ENCODE measurements at places on chromosomes 3 and 15. TPM values are rescaled to one million over a fixed set of nuclear protein-coding genes. Genes with fewer than 3 reads are reported as not detected.

Gene PYGO1
- polyA plus RNA-seq = 11.6 TPM

Gene CCR8
- not detected for polyA plus RNA-seq

Gene KCNMB3
- polyA plus RNA-seq = 4.0 TPM

Gene OXTR
- not detected for polyA plus RNA-seq

Gene MYL3
- 125 TPM for polyA plus RNA-seq

Gene TMCO5A
- polyA plus RNA-seq = not detected

Gene IQCF5
- polyA plus RNA-seq = not detected

Gene GOLGA6D
- 0.15 TPM for polyA plus RNA-seq

Gene FEZF2
- polyA plus RNA-seq = not detected

Gene DUOXA2
- not detected for polyA plus RNA-seq

Gene LTF
- 3.2 TPM for polyA plus RNA-seq

Gene SLC51B
- not detected for polyA plus RNA-seq

Gene ZNF80
- polyA plus RNA-seq = not detected

Gene TMEM158
- polyA plus RNA-seq = 0.98 TPM

Gene FGF12
- polyA plus RNA-seq = 4.5 TPM

Gene SLC22A13
- polyA plus RNA-seq = 0.13 TPM

Gene C3orf49
- 0.71 TPM for polyA plus RNA-seq

Gene HDAC11
- polyA plus RNA-seq = 16.8 TPM

Gene RTP1
- 0.17 TPM for polyA plus RNA-seq

Gene EOMES
- polyA plus RNA-seq = 1.2 TPM

Gene CFAP20DC
- polyA plus RNA-seq = 1.1 TPM

Gene DPPA2
- not detected for polyA plus RNA-seq

Gene FBXO45
- 12.3 TPM for polyA plus RNA-seq

Gene DNAH1
- 2.9 TPM for polyA plus RNA-seq

Gene DNAH12
- 0.61 TPM for polyA plus RNA-seq

Gene CAPN3
- 137 TPM for polyA plus RNA-seq

Gene ACAD11
- polyA plus RNA-seq = 23.4 TPM

Gene GOLGA6L10
- polyA plus RNA-seq = 4.0 TPM

Gene THBS1
- polyA plus RNA-seq = 58.6 TPM

Gene POMGNT2
- polyA plus RNA-seq = 18.4 TPM

Gene BCL2A1
- 0.35 TPM for polyA plus RNA-seq

Gene C3orf62
- polyA plus RNA-seq = 5.1 TPM

Gene REC114
- not detected for polyA plus RNA-seq

Gene PDZRN3
- polyA plus RNA-seq = 71.1 TPM

Gene SLMAP
- polyA plus RNA-seq = 74.3 TPM

Gene GOLGA8S
- 2.0 TPM for polyA plus RNA-seq

Gene MESP2
- not detected for polyA plus RNA-seq

Gene SV2B
- polyA plus RNA-seq = 3.1 TPM

Gene DNAJB11
- polyA plus RNA-seq = 48.9 TPM

Gene SH2D7
- 0.27 TPM for polyA plus RNA-seq

Gene DCUN1D1
- 44.0 TPM for polyA plus RNA-seq

Gene PCSK6
- 10.8 TPM for polyA plus RNA-seq
